ENCODE measurements at places on chromosomes 11 and 22.

- DNase-seq = no peak
These were observed 43.7 kb downstream of the CD82 start for GRCh38 chr11:44608991-44609782.

GRCh38 chr11:66718320-66718971 is 10.6 kb downstream of the SPTBN2 start:
- no peak for DNase-seq

- DNase-seq = no peak
These were observed 761.4 kb downstream of the KCNA4 start for GRCh38 chr11:29255401-29255800.

DNA sequence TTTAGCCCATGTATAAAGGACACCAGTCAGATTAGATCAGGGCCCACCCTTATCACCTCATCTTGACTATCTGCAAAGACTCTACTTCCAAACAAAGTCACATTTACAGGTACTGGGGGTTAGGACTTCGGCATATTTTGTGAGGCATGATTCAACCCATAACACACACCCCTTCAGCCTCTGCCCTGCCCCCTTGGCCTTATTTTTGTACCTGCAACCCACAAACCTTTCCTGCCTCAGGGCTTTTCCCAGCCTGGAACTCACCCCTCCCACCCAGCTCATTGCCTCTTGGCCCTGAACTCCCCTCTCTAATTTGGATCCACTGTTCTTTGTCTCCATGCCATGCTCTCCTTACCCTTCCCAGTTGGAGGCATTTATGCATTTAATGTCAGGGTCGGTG is 1116.9 kb downstream of the TBC1D22A start:
- no peak for DNase-seq

DNA sequence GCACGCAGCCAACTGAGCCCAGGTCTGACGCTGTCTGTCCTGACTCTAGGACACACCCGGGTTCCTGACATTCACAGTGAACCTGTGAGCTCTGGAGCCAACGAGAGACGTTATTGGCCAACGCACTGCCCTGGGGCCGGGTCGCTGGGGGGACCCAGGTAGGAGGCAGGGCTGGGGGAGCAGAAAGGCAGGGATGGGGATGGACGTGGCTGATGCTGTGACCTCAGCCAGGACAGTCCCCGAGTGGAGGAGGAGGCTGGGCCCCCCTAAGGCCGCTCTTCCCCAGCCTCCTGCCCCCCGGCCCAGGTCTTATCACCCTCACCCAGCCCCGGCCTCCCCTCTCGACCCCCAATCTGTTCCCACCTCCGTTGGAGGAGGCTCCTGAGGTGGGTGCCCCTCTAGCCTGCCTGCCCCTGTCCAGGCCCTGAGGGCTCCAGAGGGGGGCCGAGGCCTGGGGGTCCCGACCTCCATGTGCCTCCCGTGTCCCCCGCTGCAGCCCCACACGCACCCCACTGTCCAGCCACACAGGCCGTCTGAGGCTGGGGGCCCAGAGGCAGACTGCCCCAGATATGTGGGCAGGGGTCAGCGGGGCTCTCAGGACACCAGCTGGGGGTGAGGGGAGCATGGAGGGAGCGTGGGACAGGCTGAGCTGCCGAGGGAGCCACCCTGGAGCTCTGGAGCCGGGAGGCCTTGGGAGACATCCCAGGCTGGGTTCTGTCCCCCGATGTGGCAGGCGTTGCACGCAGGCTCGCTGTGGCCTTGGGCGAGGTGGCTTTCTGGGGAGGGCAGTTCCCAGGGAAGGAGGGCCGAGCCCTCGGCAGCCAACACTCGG is 29.2 kb upstream of the MUC5AC start:
- peak; percentile 35 for DNase-seq

GRCh38 chr11:67354075-67355022 is 1.0 kb upstream of the POLD4 start:
- no peak for DNase-seq

- DNase-seq = no peak
These were observed 133.4 kb upstream of the E2F8 start for GRCh38 chr11:19374151-19374569.

- DNase-seq = no peak
These were observed 22.4 kb downstream of the PPFIA1 start for GRCh38 chr11:70292863-70293262.

DNA sequence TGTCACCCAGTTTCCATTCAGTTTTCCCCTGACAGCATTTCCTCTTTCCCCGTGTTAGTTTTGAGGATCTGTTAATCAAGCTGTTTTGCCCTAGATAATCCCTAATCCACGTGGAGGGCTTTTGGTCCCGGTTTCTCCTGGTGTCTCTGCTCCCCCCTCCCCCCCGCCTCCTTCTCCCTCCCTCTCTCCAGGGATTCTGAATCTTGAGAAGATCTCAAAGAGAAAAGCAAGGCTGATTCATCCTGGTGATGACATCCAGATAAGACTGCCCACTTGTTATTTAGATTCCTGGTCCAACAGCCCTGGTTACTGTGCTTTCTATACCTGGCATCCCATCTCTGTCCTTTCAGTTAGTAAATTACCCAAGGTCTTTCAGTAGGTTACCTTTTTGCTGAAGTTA is 59.4 kb downstream of the KCNA4 start:
- DNase-seq = no peak

GRCh38 chr11:45848654-45849081 is 1.4 kb downstream of the CRY2 start:
- no peak for DNase-seq

- DNase-seq = no peak
These were observed 699.0 kb downstream of the ETS1 start for GRCh38 chr11:127888386-127888785.

- no peak for DNase-seq
These were observed 420.6 kb upstream of the CNTN5 start for GRCh38 chr11:98600103-98600502.

GRCh38 chr11:42473106-42473505 is 838.7 kb upstream of the API5 start:
- no peak for DNase-seq

DNA sequence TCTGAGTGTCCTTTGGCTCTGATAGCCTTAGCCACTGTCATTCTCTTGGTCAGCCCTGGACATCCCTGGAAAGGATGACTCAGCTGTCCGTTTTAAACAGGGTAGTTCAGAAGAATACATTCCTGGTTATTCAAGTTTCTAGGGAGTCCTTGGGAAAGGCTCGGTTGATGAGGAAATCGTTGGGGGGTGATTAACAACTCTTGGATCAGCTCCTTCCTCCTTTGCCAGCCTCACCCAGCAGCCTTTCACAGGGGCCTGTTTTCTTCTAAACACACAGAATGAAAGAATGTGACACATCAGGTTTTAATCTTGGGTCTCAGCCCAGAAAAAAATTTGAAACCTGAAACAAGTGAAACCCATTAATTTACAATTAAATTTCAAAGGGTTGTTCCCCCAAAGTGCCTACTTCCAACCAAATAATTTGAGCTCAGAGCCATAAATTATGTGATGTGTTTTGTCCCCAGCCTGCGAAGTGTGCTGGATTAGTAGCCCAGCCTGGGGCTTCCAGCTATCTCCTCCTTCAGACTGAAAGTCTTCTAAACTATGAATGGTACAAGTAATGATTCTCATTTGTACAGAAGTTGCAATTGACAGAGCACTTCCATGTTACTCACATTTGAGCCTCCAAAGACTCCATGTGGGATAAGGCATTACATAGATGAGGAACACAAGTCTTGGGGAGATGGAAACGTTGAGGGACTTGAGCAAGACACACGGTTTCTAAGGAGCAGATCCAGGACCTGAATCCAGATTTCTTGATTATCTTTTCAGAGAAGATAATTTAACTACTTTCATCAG is 19.3 kb upstream of the MRGPRX2 start:
- no peak for DNase-seq

DNA sequence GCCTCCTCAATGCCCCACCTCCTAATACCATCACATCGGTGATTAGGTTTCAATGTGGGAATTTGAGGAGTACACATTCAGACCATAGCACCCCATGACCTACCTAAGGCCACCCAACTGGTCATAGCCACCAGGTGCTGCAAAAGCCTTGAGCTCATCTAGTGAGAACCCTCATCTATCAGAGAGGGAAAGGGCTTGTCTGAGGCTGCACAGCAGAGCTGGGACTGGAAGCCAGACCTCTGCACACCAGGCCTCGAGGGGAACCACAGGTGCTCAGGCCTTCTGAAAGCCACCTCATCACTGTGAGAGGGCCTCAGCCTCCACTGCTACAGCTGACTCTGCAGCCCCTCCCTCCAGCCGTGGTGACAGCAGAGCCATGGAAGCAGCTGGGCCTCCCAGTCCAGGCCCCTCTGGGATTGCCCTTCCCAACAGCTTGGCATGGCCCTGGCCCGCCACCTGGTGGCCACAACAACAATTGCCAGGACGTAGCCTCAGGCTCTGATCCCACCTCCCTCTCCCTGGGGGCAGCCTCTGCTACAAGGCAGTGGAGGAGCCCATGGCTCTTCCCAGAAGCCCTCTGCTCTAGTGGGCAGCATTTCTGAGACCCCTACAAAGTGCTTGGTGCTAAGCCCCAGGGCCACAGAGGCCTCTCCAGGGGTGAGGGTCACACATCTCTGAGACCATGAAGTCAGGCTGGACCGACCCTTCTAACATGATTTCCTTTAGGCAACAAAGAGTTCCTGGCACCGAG is 41.0 kb upstream of the PRDM11 start:
- DNase-seq = peak; percentile 82

- DNase-seq = no peak
These were observed 66.7 kb upstream of the CSNK2A3 start for GRCh38 chr11:11419747-11420146.

DNA sequence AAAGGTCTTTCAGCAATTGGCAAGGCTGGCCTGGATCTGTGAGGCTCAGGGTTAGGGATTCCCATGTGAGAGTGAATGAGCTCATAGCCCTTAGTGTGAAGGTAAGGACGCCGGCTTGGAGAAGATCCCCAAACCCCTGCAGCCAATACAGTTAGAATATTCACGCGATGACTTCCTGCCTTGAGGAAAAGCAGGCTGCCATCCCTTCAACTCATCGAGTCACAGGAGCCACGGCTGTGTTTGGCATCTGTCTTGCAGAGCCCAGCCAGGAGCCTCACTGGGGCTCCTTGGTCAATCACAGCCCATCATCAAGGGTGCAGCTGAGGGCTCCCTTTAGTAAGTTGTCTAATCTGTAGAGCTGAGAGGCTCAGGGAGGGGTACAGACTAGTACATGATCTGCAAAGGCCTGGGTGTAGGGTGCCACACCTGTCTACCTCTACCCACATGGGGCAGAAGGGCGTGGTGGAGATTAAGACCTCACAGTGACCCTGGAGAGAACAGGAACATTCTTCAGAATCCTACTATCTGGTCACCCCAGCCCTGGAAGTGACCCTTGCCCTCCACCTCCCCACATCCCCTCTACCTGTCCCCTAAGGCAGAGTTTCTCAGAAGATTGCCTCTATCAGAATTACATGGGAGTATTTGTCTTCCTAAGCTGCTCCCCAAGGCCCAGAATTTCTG is 18.5 kb downstream of the IL10RA start:
- peak; percentile 61 for DNase-seq

GRCh38 chr11:126282361-126282735 is 545 bp upstream of the TIRAP start:
- DNase-seq = peak; percentile 63

DNA sequence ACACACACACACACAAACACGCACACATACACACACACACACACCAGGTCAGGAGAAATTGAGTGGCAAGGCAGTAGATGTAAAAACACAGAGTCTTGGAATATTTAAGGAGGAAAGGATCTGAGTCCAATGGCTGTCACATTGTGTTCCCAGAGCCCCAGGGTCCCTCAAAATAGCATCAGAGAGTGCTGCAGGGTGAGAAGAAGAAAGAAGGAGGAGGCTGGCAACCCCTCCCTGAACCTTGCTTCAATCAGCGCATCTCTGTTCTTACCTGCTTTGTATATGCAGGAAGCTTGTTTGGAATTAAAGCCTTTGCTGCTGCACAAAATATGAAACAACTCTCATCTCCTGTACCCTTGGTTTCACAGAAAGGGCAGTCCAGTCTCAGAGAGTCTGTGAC is 406.5 kb downstream of the MIAT start:
- DNase-seq = no peak

DNA sequence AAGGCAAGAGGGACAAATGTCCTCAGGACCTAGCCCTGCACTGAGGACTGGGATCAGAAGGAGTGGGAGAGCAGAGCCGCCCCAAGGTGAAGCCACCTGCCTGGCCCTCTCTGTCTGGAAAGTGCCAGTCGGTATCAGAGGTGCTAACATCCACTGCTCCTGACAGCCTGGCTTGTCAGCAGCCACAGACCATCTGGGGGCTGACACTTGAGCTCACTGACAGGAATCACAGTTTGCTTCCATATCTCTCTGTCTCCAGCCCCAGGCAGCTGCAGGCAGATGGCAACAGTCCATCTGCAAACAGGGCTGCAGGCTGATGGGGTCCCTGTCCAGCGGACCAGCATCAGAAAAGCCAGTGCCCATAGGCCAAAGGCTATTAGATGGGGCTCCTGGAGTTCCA is 5.5 kb downstream of the OPCML start:
- no peak for DNase-seq

GRCh38 chr11:121482231-121483129 is 29.7 kb upstream of the SORL1-AS1 start:
- peak; percentile 68 for DNase-seq

DNA sequence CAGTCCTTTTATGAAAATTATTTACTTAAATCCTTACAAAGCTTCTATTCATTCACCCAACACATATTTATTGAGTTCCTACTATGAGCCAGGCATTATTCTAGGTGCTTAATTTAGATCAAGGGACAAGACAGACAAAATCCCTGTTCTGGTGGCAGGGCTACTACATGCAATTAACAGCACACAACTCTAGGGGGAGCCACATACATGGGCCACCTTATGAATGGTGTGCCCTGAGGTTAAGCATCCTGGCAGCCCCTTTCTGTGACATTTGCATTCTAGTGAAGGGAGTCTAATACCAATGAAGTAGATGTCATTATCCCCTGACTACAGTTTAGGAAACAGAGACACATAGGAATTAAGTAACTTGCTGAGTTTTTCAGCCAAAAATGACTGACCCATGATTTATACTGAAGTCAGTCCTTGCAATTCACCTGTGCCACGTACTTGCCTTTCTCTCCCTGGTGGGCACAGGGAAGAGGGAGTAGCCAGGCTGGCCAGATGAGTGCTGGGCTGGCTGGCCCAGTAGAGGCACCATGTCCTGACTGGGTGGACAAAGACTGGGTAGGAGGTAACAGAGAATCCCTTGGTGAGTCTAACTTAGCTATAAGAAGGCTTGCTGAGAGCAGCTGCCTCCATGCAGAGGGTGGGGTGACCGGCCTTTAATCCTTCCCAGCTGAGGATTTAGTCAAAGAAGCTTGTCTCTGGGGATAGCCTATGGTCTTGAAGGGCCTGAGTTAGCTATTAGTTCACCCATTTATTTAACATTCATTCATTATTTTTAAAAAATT is 52.0 kb upstream of the ELF5 start:
- no peak for DNase-seq

- no peak for DNase-seq
These were observed 87.0 kb downstream of the ATXN10 start for GRCh38 chr22:45758603-45759002.

- no peak for DNase-seq
These were observed 116.5 kb upstream of the MTNR1B start for GRCh38 chr11:92852946-92853345.

- DNase-seq = no peak
These were observed 65.6 kb upstream of the PTPRJ start for GRCh38 chr11:47914743-47915142.
